ENCODE measurements at places on chromosomes 5 and 9.

- no peak for DNase-seq
- H3K36me3 ChIP-seq = no peaks in the 10 kb centered on the region
- H3K27me3 ChIP-seq = no peaks in the 10 kb centered on the region
These were observed 103.7 kb upstream of the TLX3 start for GRCh38 chr5:171205375-171205774.

GRCh38 chr9:126117631-126118030, 209.0 kb upstream of the MVB12B start:
- no peaks in the 10 kb centered on the region for H3K4me1 ChIP-seq
- H3K27me3 ChIP-seq = peaks cover 60% of the 10 kb centered on the region
- no peak overlapping the region for H3K27ac ChIP-seq
- no peaks in the 10 kb centered on the region for H3K36me3 ChIP-seq

DNA sequence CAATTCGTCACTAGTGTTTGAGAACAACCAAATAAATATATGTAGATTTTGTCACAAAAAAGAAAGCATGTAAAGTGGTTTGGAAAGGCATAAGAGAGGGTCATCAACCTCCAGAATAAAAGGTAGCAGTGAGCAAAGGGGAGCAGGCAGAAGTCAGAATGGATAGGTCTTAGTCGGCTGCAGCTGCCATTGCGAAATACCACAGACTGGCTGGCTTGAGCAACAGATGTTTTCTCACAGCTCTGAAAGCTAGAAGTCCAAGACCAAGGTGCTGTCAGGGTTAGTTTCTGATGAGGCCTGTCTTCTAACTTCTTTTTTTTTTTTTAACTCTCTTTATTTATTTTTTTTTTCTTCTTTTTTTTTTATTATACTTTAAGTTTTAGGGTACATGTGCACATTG, 208.1 kb upstream of the PIK3R1 start:
- no peaks in the 10 kb centered on the region for H3K36me3 ChIP-seq
- H3K4me1 ChIP-seq = no peaks in the 10 kb centered on the region
- DNase-seq = peak; percentile 65
- H3K4me3 ChIP-seq = no peak overlapping the region

GRCh38 chr5:41191249-41191648, 22.1 kb downstream of the C6 start:
- no peak for DNase-seq
- no peaks in the 10 kb centered on the region for H3K36me3 ChIP-seq
- H3K27ac ChIP-seq = no peak overlapping the region
- peaks cover 28% of the 10 kb centered on the region for H3K4me1 ChIP-seq

DNA sequence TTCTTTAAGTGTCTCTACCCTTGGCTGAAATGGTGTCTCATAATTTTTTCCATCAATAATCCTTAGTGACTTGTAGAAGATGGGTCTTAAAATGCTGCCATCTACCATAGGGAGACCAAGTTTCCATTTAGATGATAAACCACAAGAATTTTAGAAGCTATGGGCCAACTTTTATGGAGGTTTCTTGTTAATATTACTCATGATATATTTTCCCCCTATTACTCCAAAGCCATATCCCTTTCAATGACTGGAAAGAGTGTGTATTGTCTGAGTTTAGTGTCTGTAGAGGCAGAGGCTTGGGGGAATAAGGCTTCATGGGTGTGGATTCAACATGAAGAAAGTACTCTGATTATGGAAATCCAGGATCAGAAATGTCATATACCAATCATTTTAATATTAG, 507.3 kb upstream of the TNC start:
- DNase-seq = no peak
- no peaks in the 10 kb centered on the region for H3K4me1 ChIP-seq
- no peaks in the 10 kb centered on the region for H3K36me3 ChIP-seq
- H3K27ac ChIP-seq = no peak overlapping the region
- no peaks in the 10 kb centered on the region for H3K27me3 ChIP-seq

- H3K27ac ChIP-seq = no peak overlapping the region
- no peaks in the 10 kb centered on the region for H3K36me3 ChIP-seq
- no peaks in the 10 kb centered on the region for H3K27me3 ChIP-seq
- H3K4me3 ChIP-seq = no peak overlapping the region
- DNase-seq = no peak
- no peaks in the 10 kb centered on the region for H3K4me1 ChIP-seq
These were observed 72.5 kb upstream of the DAPK1 start for GRCh38 chr9:87425202-87425601.

- H3K4me1 ChIP-seq = no peaks in the 10 kb centered on the region
- DNase-seq = no peak
- H3K27me3 ChIP-seq = no peaks in the 10 kb centered on the region
- H3K36me3 ChIP-seq = no peaks in the 10 kb centered on the region
These were observed 19.0 kb downstream of the DMGDH start for GRCh38 chr5:79050498-79050897.

DNA sequence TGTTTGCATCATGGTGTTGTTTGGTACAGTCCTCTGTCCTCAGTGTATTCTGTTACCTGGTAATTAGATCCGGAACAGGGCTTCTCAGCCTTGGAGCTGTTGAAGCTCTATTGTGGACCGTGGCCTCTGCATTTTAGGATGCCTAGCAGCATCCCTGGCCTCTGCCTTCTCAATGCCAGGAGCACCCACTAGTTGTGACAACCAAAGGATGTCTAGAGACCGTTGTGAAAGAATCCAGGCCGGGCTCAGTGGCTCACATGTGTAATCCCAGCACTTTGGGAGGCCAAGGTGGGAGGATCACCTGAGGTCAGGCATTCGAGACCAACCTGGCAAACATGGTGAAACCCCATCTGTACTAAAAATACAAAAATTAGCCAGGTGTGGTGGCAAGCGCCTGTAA, 159.6 kb downstream of the CACNA1B start:
- H3K27me3 ChIP-seq = peaks cover 53% of the 10 kb centered on the region
- H3K36me3 ChIP-seq = no peaks in the 10 kb centered on the region
- H3K27ac ChIP-seq = no peak overlapping the region
- H3K4me3 ChIP-seq = no peak overlapping the region
- DNase-seq = no peak

DNA sequence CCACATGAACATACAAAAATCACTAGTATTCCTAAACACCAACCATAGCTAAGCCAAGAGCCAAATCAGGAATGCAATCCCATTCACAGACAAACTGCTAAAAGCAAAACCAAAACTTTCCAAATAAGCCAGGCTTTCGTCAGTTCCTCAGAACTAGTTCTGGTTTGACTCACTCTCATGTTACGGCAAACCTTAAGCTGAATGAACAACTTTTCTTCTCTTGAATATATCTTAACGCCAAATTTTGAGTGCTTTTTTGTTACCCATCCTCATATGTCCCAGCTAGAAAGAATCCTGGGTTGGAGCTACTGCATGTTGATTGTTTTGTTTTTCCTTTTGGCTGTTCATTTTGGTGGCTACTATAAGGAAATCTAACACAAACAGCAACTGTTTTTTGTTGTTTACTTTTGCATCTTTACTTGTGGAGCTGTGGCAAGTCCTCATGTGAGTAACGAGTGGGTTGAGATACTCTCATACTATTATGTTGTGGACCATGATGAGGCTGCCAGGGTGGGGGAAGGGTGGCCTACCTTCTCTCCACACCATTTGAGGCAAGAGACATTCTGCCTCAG, at the start of gene PDCD1LG2:
Gene PDCD1LG2 (plus strand): TSS at position 172 of the 572 bp plus-strand sequence. CDS start 12,016 bp downstream, outside the sequence.
- H3K4me1 ChIP-seq = peaks cover 59% of the 10 kb centered on the region
- no peak for DNase-seq
- H3K4me3 ChIP-seq = peak within 1 kb of the TSS; percentile 57

GRCh38 chr5:98769959-98770208, 3.6 kb upstream of the RGMB start:
- peak overlapping the region; percentile 78 for H3K4me3 ChIP-seq
- peak overlapping the region; percentile 73 for H3K27ac ChIP-seq
- peaks cover 61% of the 10 kb centered on the region for H3K4me1 ChIP-seq
- DNase-seq = no peak

- H3K27ac ChIP-seq = no peak overlapping the region
- H3K27me3 ChIP-seq = no peaks in the 10 kb centered on the region
- DNase-seq = no peak
- H3K4me1 ChIP-seq = peaks cover 6% of the 10 kb centered on the region
- H3K4me3 ChIP-seq = no peak overlapping the region
- H3K36me3 ChIP-seq = no peaks in the 10 kb centered on the region
These were observed 146.5 kb downstream of the FANCC start for GRCh38 chr9:95171001-95171400.

GRCh38 chr9:135379540-135380267, 99.9 kb upstream of the PPP1R26 start:
- no peak for DNase-seq
- H3K4me3 ChIP-seq = no peak overlapping the region
- H3K4me1 ChIP-seq = no peaks in the 10 kb centered on the region
- H3K36me3 ChIP-seq = no peaks in the 10 kb centered on the region
- H3K27ac ChIP-seq = no peak overlapping the region

DNA sequence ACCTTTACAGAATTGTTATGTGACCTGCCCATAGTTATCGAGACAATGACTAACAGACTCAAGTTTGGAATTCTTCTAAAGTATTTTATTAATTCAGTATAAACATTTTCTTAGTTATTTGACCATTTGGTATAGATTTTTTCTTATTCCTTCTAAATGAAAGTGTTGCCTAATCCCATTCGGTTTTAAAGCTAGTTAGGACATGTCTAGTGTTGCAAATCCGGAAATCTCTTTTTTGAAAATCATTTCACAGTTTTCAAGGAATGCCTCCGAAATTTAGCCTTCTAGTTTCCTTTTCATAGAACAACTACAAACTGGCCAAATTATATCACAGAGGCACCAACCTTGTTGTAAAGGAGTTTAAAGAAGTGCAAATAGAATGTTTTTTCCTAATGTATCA, 171.8 kb downstream of the XRCC4 start:
- H3K27me3 ChIP-seq = no peaks in the 10 kb centered on the region
- no peaks in the 10 kb centered on the region for H3K4me1 ChIP-seq
- no peak overlapping the region for H3K27ac ChIP-seq
- H3K4me3 ChIP-seq = no peak overlapping the region
- no peaks in the 10 kb centered on the region for H3K36me3 ChIP-seq

GRCh38 chr5:919356-920000, 26.8 kb downstream of the TRIP13 start:
- DNase-seq = no peak
- no peaks in the 10 kb centered on the region for H3K4me1 ChIP-seq
- H3K27me3 ChIP-seq = peaks cover 4% of the 10 kb centered on the region
- H3K4me3 ChIP-seq = no peak overlapping the region
- H3K36me3 ChIP-seq = no peaks in the 10 kb centered on the region

DNA sequence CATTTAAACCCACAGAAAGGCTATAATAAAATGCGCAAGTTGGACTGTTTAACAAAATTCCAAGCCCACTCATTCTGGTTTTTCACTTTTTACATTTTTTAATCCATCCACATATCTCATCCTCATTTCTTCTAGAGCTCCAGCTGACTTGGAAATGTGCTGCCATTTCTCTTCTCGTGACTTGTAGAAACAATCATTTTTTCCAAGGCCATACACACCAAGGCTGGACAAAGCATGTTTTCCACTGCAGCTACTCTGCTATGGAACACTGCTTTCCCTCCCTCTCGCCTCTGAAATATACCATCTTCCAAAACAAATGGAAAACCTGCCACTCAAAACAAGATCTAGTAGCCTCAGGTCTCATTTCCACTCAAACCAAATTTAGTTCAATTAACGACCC, 141.1 kb downstream of the ESM1 start:
- H3K4me3 ChIP-seq = no peak overlapping the region
- DNase-seq = no peak
- H3K27me3 ChIP-seq = no peaks in the 10 kb centered on the region

DNA sequence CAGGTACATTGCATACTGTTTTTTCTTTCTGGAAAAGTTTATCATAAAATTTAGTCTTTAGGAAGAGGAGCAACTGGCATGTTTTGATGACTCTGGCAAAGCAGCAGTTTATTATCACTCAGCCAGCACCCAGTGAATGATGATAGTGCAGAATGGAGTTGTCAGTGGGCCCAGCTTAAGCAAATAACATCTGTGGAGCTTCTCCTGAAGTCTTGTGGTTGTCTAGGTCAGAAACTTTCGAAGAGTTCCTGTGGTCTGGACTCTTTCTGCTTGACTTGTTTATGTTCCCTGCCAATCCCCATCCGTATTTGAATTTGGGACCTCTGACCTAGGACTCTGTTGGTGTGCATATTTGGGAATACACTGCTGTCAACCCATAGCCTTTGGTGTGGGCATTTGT, 38.1 kb upstream of the C5orf47 start:
- no peaks in the 10 kb centered on the region for H3K27me3 ChIP-seq
- H3K4me1 ChIP-seq = peaks cover 51% of the 10 kb centered on the region

- no peak overlapping the region for H3K27ac ChIP-seq
- no peak for DNase-seq
- no peaks in the 10 kb centered on the region for H3K27me3 ChIP-seq
- H3K4me1 ChIP-seq = no peaks in the 10 kb centered on the region
These were observed 21.5 kb upstream of the MYO10 start for GRCh38 chr5:16957304-16958196.

- peaks cover 19% of the 10 kb centered on the region for H3K27me3 ChIP-seq
- DNase-seq = no peak
- H3K4me3 ChIP-seq = no peak overlapping the region
- no peak overlapping the region for H3K27ac ChIP-seq
- no peaks in the 10 kb centered on the region for H3K36me3 ChIP-seq
- peaks cover 6% of the 10 kb centered on the region for H3K4me1 ChIP-seq
These were observed 84.8 kb upstream of the FAM169A start for GRCh38 chr5:74950836-74951515.

- H3K36me3 ChIP-seq = no peaks in the 10 kb centered on the region
- no peak for DNase-seq
- H3K4me3 ChIP-seq = no peak overlapping the region
- H3K4me1 ChIP-seq = no peaks in the 10 kb centered on the region
These were observed 669.7 kb downstream of the MAT2B start for GRCh38 chr5:164175083-164175482.

GRCh38 chr5:107253246-107253645, 417.5 kb downstream of the EFNA5 start:
- H3K36me3 ChIP-seq = no peaks in the 10 kb centered on the region
- no peak overlapping the region for H3K4me3 ChIP-seq
- no peaks in the 10 kb centered on the region for H3K4me1 ChIP-seq
- no peak for DNase-seq
- no peak overlapping the region for H3K27ac ChIP-seq

DNA sequence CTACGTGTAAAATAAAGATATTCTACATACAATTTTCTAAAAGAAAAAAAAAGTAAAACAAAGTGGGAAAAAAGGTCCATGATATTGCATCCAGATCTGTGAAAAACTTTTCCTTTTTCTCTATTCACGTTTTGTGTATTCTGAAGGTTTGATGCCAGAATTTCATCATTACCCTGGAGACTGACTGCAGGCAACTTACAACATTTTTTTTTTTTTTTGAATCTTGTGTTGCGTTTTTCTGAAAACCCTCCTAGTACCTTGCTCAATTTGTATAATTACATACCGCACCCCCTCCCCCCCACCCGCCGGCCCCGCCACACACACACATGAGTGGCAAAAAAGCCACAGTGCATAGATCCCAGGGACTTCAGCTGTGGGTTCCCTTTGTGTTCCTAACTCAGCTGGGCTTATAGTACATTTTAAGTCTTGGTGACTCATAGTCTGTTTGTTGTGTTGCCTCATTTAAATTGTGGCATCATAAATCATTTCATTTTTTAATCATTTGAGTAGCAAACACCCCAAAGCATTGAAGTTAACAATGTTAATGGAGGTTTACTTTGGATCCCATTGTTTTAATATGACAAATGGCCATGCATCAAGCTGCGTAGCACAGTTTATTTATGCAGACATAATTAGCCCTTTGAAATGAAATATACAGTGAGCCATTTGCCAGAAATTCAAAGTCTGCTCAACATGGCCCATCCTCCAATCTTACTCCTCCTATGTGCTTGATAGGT, 36.0 kb downstream of the PRDM6 start:
- H3K27ac ChIP-seq = no peak overlapping the region
- DNase-seq = no peak
- no peaks in the 10 kb centered on the region for H3K4me1 ChIP-seq
- H3K36me3 ChIP-seq = no peaks in the 10 kb centered on the region

GRCh38 chr5:170571281-170571731, 67.5 kb downstream of the KCNIP1 start:
- no peaks in the 10 kb centered on the region for H3K36me3 ChIP-seq
- no peaks in the 10 kb centered on the region for H3K4me1 ChIP-seq
- peaks cover 16% of the 10 kb centered on the region for H3K27me3 ChIP-seq
- H3K27ac ChIP-seq = no peak overlapping the region
- DNase-seq = no peak
- no peak overlapping the region for H3K4me3 ChIP-seq
